ENCODE measurements at places on chromosomes 4 and X. TPM values are rescaled to one million over a fixed set of nuclear protein-coding genes. Genes with fewer than 3 reads are reported as not detected.

The ARHGAP24 gene
- not detected for total RNA-seq

The DDX60 gene
- 22.2 TPM for total RNA-seq

The FAT1 gene
- total RNA-seq: 0.02 TPM

The ATOH1 gene
- total RNA-seq: not detected

The CA5B gene
- 17.7 TPM for total RNA-seq

The CDX4 gene
- total RNA-seq: not detected

The LDB2 gene
- total RNA-seq: 0.14 TPM

The NPY2R gene
- not detected for total RNA-seq

DNA sequence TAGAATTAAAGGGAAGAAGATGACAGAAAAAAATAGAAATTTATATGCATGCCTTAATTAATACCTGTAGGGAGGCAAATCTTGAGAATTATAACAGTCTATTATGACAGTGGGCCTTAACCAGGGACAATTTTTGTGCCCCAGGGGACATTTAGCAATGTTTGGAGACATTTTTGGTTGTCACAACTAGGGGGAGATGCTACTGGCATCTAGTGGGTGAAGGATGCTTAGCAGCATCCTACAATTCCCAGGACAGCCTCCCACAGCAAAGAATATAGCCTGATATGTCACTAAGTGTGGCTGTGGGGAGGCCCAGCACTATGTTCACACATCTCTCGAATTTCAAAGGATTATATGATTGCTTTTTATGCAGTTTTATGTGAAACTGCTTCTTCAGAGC, 10.5 kb downstream of the GPR82 start:
- DNase-seq: peak; percentile 15

GRCh38 chr4:15349531-15349935, 78.3 kb upstream of the C1QTNF7 start:
- no peak for DNase-seq

DNA sequence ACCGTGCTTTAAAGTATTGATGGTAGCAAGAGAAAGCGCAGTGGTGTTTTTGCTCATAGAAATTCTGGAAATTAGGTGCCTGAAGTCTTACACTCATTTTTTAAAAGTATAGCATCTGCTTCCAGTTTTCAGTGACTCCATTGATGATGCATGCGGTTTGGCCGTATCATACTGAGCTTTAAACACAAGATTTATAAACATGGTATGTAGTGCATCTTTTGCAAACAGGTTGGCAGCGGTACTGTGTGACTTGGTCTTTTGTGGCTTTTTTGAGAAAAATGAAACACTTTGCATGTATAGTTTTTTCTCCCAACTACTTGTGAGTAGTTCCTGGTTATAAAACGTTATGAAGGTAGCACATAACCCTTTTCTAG, 2.0 kb downstream of the DDX3X start:
- peak; percentile 40 for DNase-seq

GRCh38 chrX:27998666-27999065, 17.4 kb upstream of the DCAF8L1 start:
- no peak for DNase-seq

GRCh38 chr4:81030061-81030980, at the start of gene BMP3:
BMP3 (plus strand) TSS chr4:81030708; CDS start chr4:81031285, 577 bp downstream.
- peak; percentile 18 for DNase-seq

DNA sequence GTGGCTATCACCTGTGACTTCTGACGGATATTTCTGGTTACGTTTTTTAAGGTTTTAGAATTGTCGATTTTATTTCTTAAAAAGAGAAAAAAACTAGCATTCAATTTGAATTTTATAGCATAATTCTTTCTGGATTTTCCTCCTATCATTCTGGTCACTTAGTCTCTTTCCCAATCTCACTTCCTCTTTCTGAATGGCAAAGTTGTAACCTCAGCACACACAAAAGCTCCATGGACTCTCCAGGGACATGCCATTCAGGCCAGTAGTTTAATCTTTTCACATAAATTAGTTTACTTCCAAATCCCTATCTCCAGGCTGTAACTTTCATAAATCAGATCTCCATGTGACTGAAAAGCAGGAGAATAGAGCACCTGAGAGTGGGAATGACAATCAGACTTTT, 110.7 kb downstream of the ARAP2 start:
- no peak for DNase-seq

DNA sequence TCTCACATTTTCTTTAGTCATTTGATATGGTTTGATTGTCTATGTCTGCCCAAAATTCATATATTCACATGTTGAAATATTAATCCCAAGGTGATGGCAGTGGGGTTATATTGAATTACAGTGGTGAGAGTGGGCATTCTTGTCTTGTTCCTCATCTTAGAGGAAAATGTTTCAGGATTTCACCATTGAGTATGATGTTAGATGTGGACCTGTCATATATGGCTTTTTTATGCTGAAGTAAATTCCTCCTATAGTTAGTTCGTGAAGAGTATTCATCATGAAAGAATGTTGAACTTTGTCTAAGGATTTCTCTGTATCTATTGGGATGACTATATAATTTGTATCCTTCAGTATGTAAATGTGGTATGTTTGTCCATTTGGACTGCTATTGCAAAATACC, 512.3 kb upstream of the EPHA5 start:
- no peak for DNase-seq

- no peak for DNase-seq
Measured at GRCh38 chr4:94803181-94803580, 45.4 kb downstream of the BMPR1B start.

GRCh38 chr4:86971355-86971683, 36.5 kb downstream of the AFF1 start:
- DNase-seq: no peak

GRCh38 chr4:2295500-2295899, 33.6 kb upstream of the MXD4 start:
- DNase-seq: no peak

DNA sequence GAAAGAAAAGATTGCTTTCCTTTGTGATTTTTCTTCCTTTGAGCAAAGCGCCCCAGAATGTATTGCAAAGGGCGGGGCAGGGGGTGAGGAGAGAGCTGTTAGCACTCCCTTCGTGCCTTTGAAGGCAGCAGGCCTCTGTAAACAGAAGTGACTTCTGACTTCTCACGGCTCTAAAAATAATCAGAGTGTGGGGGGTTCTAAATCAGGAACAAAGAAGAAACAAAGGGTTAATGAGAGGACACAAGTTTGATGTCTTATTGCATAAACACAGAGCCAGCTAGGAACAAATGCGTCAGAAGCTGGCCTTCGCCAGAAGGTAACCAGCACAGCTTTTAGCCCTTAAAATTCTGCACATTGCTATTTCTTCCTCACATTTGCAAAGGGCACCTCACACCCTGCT, 626.2 kb downstream of the MID1IP1 start:
- peak; percentile 45 for DNase-seq

- DNase-seq: no peak
Measured at GRCh38 chr4:14529653-14530052, 472.6 kb upstream of the CPEB2 start.

DNA sequence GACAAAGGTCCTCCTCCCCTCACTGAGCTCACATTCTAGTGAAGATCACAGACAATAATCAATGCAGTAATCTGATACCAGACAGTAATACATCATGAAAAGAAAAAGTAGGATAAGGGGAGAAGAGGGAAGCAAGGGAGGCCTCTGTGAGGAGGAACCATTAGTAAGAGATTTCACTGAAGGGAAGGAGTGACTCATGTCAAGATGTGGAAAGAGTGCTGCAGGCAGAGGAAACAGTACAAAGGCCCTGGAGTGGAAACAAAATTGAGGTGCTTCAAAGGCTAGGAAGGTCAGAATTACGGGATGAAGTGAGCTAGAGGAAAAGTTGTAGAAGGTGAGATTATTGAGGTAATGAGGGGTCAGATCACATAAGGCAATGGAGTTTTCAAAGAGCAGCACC, 38.1 kb downstream of the LAMTOR3 start:
- DNase-seq: peak; percentile 46

- no peak for DNase-seq
Measured at GRCh38 chr4:38455092-38455862, 208.7 kb upstream of the KLF3 start.

DNA sequence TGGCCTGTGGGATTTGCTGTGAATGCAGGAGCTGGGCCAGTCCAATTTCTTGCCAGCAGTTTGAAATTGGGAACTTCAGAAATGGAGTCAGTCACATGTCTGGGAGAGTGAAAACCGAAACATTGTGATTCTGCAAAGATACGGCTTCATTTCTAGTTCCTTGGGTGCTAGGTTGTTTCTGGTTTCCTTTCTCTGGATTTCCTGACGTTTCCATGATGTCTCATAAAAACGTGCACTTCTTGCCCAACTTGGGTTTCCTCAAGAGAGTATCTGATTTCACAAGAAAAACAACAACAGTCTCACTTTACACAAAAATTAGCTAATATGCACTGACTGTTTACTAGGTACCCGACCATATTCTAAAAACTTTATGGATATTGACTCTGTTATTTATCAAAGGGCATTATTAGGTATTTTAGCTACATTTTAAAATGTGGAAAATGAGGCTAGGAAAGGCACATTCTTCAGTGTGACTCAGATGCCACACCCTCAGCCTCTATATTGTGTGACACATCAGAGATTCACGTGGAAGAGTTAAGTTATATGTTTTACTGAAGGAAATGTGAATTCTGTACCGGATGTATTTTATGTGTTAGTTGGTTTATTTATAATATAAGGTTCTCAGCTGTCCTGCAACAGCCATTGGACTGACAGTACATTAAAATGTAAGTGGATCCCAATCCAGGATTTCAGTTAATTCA, 225.0 kb upstream of the PUDP start:
- DNase-seq: no peak

DNA sequence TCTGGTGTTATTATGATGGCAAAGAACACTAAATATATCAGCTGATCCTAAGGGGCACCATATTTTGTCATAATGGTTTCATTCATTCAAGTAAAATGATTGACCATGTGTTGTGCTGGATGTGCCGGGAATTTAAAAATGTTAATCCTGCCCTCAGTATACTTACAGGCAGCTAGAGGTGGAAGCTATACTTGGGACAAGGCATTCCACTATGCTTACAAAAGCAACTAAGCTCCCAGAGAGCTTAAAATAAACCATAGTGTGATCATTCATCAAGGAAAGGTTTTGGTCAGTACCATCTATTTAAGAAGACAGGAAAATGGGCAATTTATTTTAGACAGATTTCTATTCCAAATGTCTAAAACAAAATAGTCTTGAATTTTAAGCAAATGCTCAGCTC, 46.4 kb downstream of the NR3C2 start:
- DNase-seq: no peak

DNA sequence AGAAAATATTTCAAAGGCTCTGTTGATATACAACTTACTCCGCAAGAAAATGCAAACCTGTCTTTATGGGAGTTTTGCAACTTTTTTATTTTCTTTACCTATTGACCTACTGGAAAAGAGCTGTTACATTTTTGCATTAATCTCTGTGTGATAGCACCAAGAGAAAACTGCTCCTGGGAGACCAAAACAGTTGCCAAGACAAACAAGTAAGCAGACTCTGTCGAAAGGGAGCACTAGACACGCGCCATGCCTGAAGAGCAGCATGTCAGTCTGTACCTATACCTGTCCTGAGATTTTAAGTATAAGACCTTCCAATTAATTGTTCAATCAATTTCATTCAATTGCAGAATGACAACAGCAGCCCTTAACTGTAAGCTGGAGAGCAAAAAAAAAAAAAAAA, 56.0 kb upstream of the TECRL start:
- DNase-seq: no peak

DNA sequence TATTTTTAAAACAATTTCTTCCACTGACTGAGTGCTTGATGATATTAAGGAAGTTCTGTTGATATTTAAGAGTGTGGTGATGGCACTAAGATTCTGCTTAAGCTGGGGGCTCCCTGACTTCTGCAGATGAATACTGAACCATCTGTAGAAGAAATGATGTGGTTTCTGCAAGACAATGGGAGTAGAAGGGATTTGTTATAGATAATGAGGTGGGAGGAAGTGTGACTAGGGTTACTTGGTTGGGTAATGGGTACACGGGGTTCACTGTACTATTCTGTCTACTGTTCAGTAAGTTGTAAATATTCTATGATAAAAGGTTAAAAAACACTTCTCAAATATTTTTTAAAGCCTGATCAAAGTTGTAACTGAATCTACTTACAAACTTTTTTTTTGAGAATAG, 60.9 kb upstream of the TXK start:
- DNase-seq: no peak

GRCh38 chrX:39796856-39797255, 300.9 kb downstream of the BCOR start:
- no peak for DNase-seq

- no peak for DNase-seq
Measured at GRCh38 chr4:156578005-156578404, 393.6 kb downstream of the PDGFC start.

GRCh38 chr4:155854582-155855226, 11.4 kb downstream of the ASIC5 start:
- no peak for DNase-seq

DNA sequence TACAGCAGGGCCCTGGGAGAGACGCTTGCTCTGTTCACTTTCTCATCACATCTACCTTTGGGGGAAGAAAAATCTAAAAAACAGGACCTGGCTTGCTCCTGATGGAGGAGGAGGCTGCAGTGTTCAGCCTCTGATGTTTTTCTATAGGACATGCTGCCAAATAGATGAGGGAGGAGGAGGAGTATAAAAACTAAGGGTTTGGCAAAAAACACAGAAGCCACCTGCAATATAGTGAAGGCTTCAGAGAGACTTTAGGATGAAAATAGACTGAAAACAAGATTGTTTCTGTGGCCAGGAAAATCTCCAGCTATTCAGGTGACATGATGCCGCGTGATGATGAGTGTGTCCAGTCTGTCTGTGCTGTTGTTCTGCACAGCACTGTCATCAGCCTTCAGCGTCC, 160.6 kb downstream of the PTTG2 start:
- no peak for DNase-seq

DNA sequence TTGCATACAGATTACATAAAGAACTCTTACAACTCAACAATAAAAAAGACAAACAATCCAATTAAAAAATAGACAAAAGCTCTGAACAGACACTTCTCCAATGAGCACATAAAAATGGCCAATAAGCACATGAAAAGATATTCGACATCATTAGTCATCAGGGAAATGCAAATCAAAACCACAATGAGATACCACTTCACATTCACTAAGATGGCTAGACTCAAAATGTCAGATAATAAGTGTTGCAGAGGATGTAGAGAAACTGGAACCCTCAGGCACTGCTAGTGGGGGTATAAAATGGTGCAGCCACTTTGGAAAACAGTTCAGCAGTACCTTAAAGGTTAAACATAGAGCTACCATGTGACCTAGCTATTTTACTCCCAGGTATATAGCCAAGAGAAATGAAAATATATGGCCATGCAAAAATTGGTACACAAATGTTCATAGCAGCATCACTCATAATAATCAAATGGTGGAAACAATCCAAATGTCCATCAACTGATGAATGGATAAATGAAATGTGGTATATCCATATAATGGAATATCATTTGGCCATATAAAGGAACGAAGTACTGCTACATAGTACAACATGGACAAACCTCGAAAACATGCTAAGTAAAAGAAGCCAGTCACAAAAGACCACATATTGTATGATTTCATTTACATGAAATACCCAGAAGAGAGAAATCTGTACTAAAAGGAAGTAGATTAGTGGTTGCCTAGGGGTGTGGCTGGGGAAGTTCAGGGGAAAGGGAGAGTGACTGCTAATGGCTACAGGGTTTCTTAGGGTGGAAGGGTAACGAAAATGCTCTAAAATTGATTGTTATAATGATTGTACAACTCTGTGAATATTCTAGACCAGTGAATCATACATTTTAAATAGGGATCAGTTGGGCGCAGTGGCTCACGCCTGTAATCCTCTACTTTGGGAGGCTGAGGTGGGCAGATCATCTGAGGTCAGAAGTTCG, 29.4 kb downstream of the SASH3 start:
- DNase-seq: no peak
